ENCODE measurements at places on chromosomes 6 and 20.

DNA sequence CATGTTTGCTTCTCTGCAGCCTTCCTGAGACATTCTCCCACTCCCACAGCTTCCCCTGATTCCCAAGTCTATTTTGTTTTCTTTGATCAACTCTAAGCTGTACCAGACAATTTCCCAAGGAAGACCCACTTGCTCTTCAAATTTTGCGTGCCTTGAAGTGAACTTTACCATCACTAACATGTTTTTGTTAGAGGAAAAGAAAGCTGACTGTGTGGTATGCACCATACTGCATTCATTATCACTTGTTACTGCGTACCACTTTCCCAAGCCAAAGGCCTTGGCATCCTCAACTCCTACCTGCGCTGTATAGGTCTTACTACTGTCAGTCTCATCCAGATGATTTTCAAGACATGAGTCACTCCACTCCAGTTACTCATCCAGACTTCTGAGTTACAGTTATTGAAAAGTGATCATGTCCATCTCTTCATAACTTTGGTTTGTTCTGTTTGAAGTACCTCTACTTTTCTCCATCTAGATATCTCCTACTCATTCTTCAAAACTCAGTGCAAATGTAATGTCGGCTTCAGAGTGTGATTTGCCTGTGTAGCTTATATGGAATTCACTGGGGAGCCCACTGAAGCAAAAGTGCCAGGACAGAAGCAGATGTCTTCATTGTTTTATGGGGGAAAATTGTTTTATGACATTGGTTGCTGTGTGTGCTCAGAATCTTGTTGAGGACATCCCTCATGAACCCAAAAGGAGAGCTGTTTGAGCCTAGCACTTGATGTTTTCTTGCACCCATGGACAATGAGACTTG, 5.2 kb downstream of the RPS12 start:
- DNase-seq: no peak

DNA sequence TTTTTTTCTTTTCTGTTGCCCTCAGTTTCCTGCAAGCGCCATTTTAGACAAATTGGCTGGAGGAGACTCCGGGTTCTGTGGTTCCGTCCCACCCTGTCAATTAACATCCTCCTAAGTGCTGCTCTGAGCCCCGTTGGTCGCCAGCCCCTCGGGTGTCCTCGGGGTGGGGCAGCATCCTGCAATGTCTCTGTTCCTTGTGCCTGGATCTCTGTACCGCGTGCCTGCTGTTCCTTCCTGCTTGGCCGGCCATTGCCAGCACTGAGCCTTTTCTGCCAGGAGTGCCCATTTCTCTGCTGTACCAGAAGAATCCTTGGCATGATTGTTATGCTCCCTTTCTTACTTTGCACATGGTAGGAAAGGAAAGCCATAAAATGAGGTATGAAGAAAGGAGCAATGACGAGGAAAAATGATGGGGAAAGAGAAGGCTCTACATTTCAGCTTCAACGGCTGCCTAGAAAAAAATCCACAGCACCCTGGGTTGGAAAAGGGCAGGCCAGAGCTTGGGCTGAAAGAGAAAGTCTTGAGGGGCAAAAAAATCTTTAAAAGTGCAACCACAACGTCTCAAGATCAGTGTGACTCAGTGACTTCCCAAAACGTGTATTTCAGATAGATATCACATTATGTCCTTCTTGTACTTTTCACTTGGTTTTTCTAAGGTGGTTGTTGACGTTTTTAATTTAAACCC, 256.7 kb downstream of the CLIC5 start:
- DNase-seq: no peak

DNA sequence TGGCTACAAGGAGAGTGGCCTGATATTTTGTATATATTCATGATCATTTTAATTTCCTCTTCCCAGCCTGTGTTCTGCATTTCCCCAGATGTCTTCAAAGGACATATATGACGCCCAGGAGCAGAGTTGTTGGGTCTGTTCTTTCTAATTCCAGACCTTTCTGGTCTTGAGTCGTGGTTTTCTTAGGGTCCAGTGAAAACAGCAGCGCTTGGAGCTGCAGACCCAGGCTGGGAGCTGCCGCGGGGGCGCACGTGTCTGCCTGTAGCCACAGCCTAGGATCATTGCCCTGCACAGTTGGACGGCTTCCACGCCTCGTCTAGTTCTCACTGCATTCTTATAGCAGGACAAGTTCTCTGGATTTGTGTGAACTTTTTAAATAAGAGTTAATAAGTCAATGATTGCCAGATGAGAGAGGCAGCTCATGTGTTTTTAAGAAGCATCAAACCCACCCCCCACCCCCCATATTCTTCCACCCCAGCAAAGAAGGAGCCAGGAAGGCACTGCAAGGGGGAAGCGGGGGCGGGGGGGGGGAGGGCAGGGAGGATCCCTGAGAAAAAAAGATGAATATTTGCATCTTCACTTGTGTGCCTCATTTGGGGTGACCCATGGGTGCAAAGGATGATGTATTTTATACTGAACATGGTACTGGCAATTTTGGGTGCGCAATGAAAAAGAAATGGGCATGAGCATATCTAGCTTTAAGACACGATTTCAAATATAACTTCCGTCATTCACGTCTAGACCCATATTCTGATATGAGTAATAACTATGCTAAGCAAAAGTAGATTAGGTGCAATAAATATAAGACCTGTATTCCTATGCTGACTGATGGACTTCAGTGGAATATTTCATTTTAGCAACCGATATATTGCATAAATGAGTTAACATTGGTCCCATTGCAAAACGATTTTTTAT, 160.0 kb downstream of the TBXT start:
- DNase-seq: peak; percentile 22

- DNase-seq: no peak
Observed at GRCh38 chr6:97757575-97757974, 474.6 kb upstream of the MMS22L start.

- DNase-seq: no peak
Observed at GRCh38 chr6:33126101-33126714, 50.4 kb downstream of the HLA-DPB1 start.

DNA sequence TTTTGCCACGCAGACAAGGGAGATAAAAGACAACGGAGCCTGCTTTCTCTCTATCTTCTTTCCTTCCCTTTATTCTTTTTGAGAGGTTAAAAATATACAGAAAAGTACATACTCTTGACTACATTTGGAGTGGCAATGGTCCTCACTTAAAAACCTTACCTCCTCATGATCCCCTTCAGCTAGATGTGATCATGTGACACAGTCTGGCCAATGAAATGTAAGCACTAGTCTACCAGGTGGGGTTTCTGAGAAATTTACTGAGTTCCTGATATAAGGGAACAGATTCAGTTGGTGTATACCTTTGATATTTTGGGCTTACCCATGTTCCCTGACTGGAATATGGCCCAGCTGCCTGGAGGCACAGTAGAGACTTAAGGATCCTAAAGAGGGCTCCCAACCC, 165.5 kb upstream of the BEND3 start:
- DNase-seq: no peak

GRCh38 chr6:69719602-69720193, 77.1 kb downstream of the LMBRD1 start:
- peak; percentile 20 for DNase-seq

DNA sequence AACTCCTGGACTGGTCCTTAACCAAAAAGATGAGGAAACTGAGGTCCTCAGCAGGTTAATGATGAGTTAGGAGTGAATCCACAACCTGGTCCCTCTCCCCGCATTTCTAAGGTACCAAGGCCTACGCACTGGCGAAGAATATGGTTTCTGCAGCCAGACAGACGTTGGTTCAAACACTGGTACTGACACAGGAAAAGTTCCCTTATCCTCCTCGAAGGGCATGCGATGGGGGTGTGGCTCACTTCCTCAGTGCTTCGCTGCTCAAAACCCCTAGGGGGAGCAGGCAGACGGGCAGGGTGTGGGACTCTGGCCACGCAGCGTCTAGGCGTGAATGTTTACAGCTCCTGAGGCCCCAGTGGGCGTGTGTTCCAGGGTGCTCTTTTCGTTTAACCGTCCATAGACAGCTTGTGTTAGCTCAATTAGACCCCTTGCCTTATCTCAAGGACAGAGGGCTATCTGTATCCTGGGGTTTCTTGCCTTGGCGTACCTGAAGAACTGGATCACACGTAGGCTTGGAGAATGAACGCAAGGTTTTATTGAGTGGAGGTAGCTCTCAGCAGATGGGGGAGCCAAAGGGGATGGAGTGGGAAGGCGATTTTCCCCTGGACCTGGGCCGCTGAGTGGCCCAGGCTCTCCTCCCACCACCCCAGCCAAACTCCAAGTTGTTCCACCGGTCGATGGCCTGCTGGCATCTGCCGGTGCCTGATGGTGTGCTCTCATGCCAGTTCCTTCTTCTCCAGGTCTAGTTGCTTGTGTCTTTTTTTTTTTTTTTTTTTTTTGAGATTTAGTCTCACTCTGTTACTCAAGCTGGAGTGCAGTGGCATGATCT, 31.8 kb upstream of the PTPN1 start:
- peak; percentile 78 for DNase-seq

GRCh38 chr20:25206063-25206403, 10.5 kb downstream of the ENTPD6 start:
- DNase-seq: no peak

GRCh38 chr20:23253524-23253923, 97.1 kb upstream of the NXT1 start:
- DNase-seq: no peak

DNA sequence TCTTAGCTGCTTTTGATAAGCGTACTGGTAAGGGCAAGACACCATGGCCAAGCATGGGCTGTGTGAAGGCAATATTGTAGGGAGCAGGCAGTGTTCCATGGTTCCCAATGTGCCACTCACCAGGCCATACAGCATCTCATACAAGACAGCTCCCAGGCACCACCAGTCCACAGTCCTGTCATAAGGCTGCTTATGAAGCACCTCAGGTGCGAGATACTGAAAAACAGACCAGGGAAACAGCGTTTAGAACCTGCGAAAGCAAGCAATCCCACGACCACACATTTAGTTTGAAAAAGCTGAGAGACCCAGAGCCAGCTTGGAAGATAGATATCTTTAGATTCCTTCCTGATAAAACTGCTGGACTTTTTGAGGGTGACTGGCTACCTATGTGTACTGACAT, 119.1 kb upstream of the SLC2A12 start:
- DNase-seq: no peak

DNA sequence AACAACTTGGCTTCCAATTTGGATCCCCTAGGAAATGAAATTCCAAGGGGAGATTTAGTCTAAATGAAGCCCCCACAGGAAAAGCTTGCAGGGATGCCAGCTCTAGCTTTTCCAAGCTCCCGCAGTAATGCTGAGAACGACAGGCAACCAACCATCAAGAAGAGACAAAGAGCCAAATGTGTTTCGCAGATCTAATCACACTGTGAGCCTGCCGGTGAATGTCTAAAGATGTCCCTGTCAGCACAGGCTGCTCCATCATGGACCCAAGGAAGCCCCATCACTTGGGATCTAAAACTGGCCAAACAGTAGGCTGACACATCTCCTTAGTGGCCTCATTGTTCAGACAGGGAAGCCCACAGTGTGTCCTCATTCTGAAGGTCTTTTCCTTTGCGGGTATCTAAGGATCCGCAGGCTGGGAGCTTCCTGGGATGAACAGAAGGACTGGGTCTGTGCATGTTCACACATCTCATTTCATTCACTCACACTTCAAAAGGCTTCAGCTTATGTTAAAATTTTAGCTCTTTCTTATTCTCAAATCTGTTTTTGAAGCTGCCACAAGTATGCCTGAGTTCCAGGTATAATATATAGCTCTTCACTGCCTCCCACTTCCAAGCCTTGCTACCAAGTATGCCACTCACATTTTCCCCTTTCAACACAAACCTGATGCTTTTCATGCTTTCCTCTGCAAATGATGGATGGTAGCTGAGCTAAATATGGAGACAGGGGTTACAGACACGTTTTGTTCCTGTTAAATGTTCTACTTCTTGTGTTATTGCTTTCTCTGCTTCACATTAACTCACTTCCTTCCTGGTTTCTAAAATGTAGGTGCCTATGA, 229.8 kb downstream of the HIVEP2 start:
- no peak for DNase-seq

DNA sequence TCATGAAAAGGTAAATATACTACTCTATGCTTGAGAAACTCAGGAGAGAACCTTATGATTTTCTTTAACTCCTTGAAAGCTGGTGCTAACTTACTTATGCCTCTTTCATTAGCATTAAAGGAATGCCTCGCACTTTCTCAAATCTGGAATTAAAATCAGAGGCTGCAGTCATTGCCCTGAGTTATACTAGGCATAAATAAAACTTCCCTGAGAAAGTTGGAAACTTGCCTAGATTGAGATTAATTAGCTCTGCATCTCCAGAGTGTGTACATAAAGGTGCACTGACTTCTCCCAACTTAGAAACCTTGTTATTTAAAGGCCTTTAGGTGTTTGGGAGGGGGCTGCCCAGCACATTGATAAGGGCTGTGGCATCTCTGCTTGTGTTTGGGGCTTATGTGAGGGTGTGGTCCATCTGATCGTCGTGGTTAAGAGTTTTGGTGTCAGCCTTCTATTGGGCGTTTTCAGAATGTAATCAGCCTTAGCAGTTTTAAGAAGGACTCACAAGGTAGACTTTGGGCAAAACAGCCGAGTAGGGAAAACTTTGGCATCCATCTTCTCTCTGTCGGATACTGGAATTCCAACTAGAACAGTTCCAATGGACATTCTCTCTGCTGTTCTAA, 32.1 kb upstream of the CCN6 start:
- no peak for DNase-seq

- no peak for DNase-seq
Observed at GRCh38 chr6:16811277-16811979, 50.2 kb upstream of the ATXN1 start.

- DNase-seq: peak; percentile 14
Observed at GRCh38 chr6:145199961-145200360, 535.4 kb downstream of the EPM2A start.

- DNase-seq: no peak
Observed at GRCh38 chr6:345747-346385, 45.7 kb upstream of the IRF4 start.

GRCh38 chr6:129163551-129163950, 280.6 kb downstream of the LAMA2 start:
- DNase-seq: no peak

- DNase-seq: no peak
Observed at GRCh38 chr6:43786664-43787329, 16.8 kb downstream of the VEGFA start.

- DNase-seq: no peak
Observed at GRCh38 chr20:50041246-50041873, 58.6 kb downstream of the SNAI1 start.

DNA sequence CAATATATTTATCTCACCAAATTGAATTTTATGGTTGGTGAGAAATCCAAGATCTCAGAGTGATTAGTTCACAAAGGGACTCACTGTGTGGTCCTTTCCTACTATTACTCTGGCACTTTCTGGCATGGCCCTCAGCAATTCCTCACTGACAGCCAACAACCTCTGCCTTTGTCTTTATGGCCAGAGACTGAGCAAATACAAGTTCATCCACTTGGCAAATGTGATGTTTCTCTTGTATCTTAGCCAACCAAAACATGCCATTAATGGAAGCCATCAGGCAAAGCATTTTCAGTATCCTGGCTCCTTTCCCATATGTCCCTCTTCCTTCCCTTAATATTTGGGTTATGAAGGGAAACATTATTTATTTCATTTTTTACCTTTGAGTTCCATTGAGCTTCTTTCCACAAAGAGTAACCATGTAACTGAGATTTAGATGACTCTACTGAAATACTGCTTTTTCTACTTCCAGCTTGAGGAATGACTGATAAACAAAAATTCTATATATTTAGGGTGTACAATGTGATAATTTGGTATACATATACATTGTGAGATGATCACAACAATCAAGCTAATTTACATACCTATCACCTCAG, 30.8 kb upstream of the SMLR1 start:
- DNase-seq: no peak

All from large intestine (tissue), 12 donors.